Colonic mucosa (tissue), 4 donors: ENCODE measurements at places on chromosomes 16 and 17.

GRCh38 chr17:72363089-72363610, 242.3 kb downstream of the SOX9 start:
- H3K27me3 ChIP-seq = no peaks in the 10 kb centered on the region
- H3K36me3 ChIP-seq = no peaks in the 10 kb centered on the region
- no peak overlapping the region for H3K27ac ChIP-seq
- no peak for DNase-seq
- H3K4me1 ChIP-seq = no peaks in the 10 kb centered on the region
- H3K4me3 ChIP-seq = no peak overlapping the region

DNA sequence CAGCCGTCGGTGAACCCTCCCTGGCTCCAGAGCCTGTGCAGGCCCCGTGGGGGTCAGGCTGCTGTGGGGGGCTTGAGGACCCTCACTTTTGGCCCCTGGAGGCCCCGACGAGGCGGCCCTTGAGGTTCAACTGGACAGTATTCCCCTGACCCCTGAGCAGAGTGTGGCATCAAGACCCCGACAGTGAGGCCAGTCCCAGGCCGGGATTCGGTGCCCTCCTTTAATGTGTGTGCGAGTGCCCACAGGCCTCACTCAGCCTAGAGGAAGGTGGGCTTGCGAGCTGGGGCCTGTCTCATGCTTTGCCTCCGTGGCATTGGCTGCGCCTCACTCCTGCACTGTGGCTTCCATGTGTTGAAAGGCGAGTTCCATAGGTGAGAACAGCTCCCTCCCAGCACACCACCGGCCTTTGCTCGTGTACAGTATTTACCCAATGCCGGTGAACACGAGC, 94.5 kb downstream of the METRNL start:
- no peaks in the 10 kb centered on the region for H3K4me1 ChIP-seq
- no peaks in the 10 kb centered on the region for H3K36me3 ChIP-seq
- peak; percentile 15 for DNase-seq
- no peak overlapping the region for H3K27ac ChIP-seq
- no peak overlapping the region for H3K4me3 ChIP-seq

DNA sequence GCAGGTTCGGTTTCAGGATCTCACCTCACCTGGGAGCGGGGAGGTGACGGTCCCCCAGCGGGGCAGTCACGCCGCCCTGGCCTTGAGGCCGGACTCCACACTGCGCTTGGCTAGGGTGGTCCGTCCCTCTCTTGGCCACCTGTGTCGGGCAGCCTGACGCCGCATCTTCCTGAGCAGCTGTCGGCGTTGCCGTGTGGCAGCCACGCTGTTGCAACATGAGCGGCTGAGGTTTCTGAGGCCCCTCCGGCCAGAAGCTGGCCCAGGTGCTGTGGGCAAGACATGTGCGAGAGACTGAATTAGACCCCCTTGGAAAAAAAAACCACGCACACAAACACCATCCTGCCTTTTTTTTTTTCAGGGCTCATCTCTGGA, 49.2 kb downstream of the IRF8 start:
- no peak for DNase-seq
- no peaks in the 10 kb centered on the region for H3K27me3 ChIP-seq
- H3K4me3 ChIP-seq = no peak overlapping the region
- no peak overlapping the region for H3K27ac ChIP-seq

DNA sequence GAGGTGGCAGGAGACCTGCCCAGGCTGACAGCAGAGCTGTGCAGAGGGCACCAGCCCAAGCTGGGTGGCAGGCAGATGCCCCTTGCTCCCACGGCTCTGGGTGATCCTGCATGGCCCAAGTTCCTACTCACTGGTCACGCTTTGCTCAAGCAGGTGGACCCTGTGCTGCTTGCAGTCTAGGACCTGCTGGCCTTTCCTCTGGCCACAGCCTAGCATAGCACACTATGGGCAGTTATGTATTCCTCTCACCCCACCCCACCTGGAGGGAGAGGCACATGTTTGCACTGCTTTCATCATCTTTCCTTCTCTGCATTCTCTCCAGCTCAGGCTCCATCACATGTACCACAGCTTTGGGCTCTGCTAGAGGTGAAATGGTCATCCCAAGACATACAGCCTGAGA, 19.6 kb upstream of the SREBF1 start:
- no peaks in the 10 kb centered on the region for H3K4me1 ChIP-seq
- no peaks in the 10 kb centered on the region for H3K36me3 ChIP-seq
- H3K27ac ChIP-seq = no peak overlapping the region
- no peak overlapping the region for H3K4me3 ChIP-seq
- no peaks in the 10 kb centered on the region for H3K27me3 ChIP-seq
- DNase-seq = no peak

DNA sequence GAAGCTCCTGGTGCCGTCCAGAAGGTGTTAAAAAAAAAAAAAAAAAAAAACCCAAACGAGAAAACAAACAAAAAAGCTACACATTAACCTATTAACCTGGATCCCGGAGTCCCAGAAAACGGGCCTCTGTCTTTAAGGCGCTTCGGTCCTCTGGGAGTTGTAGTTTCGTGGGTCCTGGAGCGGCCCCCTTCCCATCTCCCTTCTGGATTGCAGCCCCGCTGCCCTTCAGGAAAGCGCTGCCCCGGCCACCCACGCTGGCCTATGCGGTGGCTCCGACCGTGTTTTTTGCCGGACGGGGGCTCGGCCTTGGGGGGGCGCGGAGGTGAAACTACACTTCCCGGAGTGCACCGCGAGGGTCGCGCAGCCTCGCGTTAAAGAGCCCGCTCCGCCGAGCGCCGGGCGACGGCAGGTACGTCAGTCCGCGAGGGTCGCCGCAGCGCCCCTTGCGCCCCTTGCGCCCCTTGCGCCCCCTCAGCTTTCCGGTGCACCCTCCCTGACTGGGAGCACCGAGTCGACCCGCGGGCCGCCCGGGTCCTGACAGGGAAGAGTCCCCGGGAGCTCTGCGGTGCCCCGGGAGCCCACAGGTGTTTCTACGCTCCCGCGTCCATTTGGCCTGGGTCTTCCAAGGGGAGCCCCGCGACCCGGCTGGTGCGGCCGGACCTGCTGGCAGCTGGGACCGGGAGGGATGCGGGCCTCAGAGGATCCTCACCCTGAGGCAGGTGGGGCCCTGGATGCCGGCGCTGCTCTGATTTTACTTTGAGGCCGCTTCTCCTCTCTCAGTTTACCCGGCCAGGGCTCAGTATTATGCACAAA, at the start of gene FCSK:
Gene FCSK (plus strand): TSS at position 374 of the 813 bp plus-strand sequence. CDS start 8,596 bp downstream, outside the sequence.
- peak; percentile 67 for DNase-seq
- H3K4me3 ChIP-seq = peak within 1 kb of the TSS; percentile 95
- H3K4me1 ChIP-seq = no peaks in the 10 kb centered on the region

DNA sequence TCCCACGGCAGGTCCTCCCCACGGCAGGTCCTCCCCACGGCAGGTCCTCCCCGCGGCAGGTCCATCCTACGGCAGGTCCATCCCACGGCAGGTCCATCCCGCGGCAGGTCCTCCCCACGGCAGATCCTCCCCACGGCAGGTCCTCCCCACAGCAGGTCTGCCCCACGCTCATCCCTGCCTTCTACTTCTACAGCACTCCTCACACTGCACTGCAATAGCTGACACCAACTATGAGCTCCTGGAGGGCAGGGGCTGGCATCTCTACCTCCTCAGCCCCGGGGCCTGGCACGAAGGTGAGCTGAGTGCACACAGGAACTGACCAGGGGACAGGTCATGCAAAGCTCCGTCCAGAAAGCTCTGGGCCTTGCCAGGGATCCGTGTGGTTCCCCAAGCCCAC, 45.3 kb downstream of the RPH3AL start:
- no peak for DNase-seq
- H3K4me3 ChIP-seq = no peak overlapping the region
- no peaks in the 10 kb centered on the region for H3K4me1 ChIP-seq
- H3K36me3 ChIP-seq = no peaks in the 10 kb centered on the region

- H3K27me3 ChIP-seq = no peaks in the 10 kb centered on the region
- DNase-seq = no peak
- H3K4me3 ChIP-seq = no peak overlapping the region
These were observed 17.4 kb downstream of the CCDC182 start for GRCh38 chr17:57727630-57728175.

GRCh38 chr16:89341697-89342694, 124.5 kb downstream of the ZNF778 start:
- H3K36me3 ChIP-seq = no peaks in the 10 kb centered on the region
- peaks cover 25% of the 10 kb centered on the region for H3K4me1 ChIP-seq

- peak overlapping the region; percentile 41 for H3K27ac ChIP-seq
- no peaks in the 10 kb centered on the region for H3K36me3 ChIP-seq
- peaks cover 6% of the 10 kb centered on the region for H3K4me1 ChIP-seq
- peak; percentile 84 for DNase-seq
- no peaks in the 10 kb centered on the region for H3K27me3 ChIP-seq
- H3K4me3 ChIP-seq = no peak overlapping the region
These were observed 12.4 kb downstream of the SGCA start for GRCh38 chr17:50177983-50178834.

GRCh38 chr17:31631766-31632165, 227.3 kb downstream of the COPRS start:
- DNase-seq = no peak
- no peak overlapping the region for H3K27ac ChIP-seq
- H3K27me3 ChIP-seq = no peaks in the 10 kb centered on the region

DNA sequence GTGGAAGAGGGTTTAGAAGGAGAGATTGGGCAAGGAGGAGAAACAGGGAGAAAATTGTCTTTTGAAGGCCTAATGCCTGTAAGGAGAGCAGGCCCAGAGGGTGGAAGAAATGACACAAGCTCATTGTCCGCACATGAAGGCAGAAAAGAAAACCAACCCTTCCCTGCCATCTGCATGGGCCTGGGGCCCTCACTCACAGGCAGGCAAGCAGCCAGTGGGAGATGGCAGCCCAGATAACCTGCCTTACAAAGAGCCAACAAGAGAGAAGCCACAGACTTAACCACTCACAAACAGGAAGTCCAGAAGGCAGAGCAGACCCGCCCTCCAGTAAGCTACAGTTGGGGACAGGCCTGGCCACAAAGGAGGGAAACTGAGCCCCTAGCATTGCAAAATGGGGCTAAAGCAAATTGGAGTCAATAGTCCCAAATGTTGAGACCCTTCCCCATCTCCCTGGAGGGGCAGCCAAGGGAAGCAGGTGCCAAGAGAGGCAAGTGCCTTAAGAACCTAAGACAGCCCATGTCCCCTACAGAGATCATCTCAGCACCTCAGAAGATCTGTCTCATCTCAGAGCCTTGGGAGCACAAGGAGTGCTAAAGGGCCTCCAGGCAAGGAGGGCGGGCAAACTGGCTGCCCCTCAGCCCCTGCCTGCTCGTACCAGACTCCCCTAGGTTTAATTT, 7.3 kb upstream of the TSPOAP1 start:
- no peaks in the 10 kb centered on the region for H3K27me3 ChIP-seq
- H3K36me3 ChIP-seq = no peaks in the 10 kb centered on the region
- H3K27ac ChIP-seq = peak overlapping the region; percentile 88
- no peaks in the 10 kb centered on the region for H3K4me1 ChIP-seq
- no peak overlapping the region for H3K4me3 ChIP-seq

DNA sequence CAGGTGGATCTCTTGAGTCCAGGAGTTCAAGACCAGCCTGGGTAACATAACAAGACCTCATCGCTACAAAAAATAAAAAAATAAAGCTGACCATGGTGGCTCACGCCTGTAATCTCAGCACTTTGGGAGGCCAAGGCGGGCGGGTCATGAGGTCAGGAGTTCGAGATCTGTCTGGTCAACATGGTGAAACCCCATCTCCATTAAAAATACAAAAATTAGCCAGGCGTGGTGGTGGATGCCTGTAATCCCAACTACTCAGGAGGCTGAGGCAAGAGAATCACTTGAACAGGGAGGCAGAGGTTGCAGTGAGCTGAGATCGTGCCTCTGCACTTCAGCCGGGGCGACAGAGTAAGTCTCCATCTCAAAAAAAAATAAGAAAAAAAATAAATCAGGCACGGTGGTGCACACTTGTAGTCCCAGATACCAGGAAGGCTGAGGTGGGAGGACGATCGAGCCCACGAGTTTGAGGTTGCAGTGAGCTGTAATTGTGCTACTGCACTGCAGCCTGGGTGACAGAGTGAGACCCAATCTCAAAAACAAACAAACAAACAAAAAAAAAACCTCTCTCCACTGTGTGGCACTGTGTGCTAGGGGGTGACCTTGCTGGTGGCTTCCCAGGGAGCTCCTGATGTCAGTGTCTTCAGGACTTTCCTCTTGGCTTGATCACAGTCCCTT, 19.8 kb upstream of the MAPK3 start:
- H3K4me1 ChIP-seq = peaks cover 11% of the 10 kb centered on the region
- no peaks in the 10 kb centered on the region for H3K27me3 ChIP-seq
- DNase-seq = no peak

GRCh38 chr16:82782715-82783251, 156.0 kb downstream of the CDH13 start:
- no peaks in the 10 kb centered on the region for H3K36me3 ChIP-seq
- no peaks in the 10 kb centered on the region for H3K27me3 ChIP-seq
- peak overlapping the region; percentile 68 for H3K27ac ChIP-seq
- no peak overlapping the region for H3K4me3 ChIP-seq
- peaks cover 8% of the 10 kb centered on the region for H3K4me1 ChIP-seq
- DNase-seq = peak; percentile 83

DNA sequence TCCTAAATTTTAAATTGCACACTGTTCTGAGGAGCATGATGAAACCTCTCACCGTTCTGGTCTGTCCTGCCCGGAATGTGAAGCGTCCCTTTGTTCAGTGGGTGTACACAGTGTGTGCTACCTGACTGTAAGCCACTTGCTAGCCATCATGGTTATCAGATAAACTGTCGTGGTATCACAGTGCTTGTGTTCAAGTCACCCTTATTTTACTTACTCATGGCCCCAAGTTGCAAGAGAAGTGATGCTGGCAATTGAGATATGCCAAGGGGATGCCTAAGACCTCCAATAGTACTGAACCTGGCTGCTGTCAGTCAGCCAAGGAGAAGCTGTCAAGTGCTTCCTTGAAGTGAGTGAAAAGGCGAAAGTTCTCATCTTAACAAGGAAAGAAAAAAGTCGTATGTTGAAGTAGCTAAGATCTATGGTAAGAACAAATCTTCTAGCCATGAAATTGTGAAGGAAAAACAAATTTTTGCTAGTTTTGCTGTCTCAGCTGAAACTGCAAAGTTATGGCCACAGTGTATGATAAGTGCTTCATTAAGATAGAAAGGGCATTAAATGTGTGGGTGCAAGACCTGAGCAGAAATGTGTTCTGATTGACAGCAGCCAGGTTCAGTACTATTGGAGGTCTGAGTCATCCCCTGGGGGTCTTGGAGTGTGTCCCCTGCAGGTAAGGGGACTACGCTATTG, 5.8 kb downstream of the PIK3R6 start:
- H3K27ac ChIP-seq = no peak overlapping the region
- no peaks in the 10 kb centered on the region for H3K36me3 ChIP-seq
- DNase-seq = no peak
- no peak overlapping the region for H3K4me3 ChIP-seq
- H3K27me3 ChIP-seq = no peaks in the 10 kb centered on the region
- no peaks in the 10 kb centered on the region for H3K4me1 ChIP-seq

DNA sequence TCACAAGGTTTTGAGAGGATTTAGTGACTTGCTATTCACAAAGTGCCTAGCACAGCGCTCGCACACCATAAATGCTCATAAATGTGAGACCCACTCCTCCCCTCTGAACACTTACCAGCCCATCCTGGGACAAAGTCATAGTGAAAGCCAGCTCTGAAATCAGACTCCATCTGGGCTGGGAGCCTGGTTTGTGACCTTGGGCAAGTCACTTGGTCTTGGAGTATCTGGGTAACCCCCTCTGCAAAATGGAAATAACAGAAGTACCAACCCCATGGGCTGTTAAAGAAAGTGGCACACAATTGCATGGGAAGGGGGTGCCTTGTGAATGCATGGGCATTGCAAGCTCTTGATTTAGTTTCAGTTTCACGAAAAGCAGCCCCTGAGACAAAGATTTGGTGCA, 104.7 kb upstream of the CDH5 start:
- H3K27me3 ChIP-seq = no peaks in the 10 kb centered on the region
- no peak overlapping the region for H3K4me3 ChIP-seq
- no peak for DNase-seq
- no peaks in the 10 kb centered on the region for H3K4me1 ChIP-seq
- no peak overlapping the region for H3K27ac ChIP-seq
